H1 (cell line): ENCODE measurements at places on chromosomes 3 and 15. TPM values are rescaled to one million over a fixed set of nuclear protein-coding genes. Genes with fewer than 3 reads are reported as not detected.

The ARL14 gene
- total RNA-seq: not detected in 2 replicates

The DGKG gene
- 0.30 TPM in 1 of 2 replicates, not detected in the other for total RNA-seq

The COL8A1 gene
- total RNA-seq: 0.99 and 1.2 TPM in 2 replicates

The IL12A gene
- 0.41 and 0.82 TPM in 2 replicates for total RNA-seq

The RASGRF1 gene
- total RNA-seq: 0.34 and 0.67 TPM in 2 replicates

The WNT5A gene
- total RNA-seq: 3.3 and 5.6 TPM in 2 replicates

The RFTN1 gene
- 4.9 and 6.7 TPM in 2 replicates for total RNA-seq

The TOP2B gene
- total RNA-seq: 188 and 206 TPM in 2 replicates

The LOXL1 gene
- 8.1 and 9.3 TPM in 2 replicates for total RNA-seq

The TIMP4 gene
- total RNA-seq: 7.5 and 8.7 TPM in 2 replicates

The CCDC54 gene
- total RNA-seq: not detected in 2 replicates

The PHC3 gene
- 18.5 and 26.4 TPM in 2 replicates for total RNA-seq

The SEMA6D gene
- 2.2 and 3.7 TPM in 2 replicates for total RNA-seq

The ECE2 gene
- total RNA-seq: 0.48 and 0.86 TPM in 2 replicates

The ATP8B4 gene
- 0.24 and 0.57 TPM in 2 replicates for total RNA-seq

The LRRC34 gene
- total RNA-seq: 3.3 and 4.6 TPM in 2 replicates

The FGF12 gene
- total RNA-seq: 13.6 and 16.6 TPM in 2 replicates

The GOLGA6L10 gene
- total RNA-seq: 3.7 and 4.0 TPM in 2 replicates

The TM4SF18 gene
- total RNA-seq: 2.9 and 3.3 TPM in 2 replicates

The DALRD3 gene
- 30.4 and 31.6 TPM in 2 replicates for total RNA-seq

The ANKUB1 gene
- not detected in 2 replicates for total RNA-seq

The C3orf62 gene
- total RNA-seq: 3.0 and 3.2 TPM in 2 replicates

The FOXL2NB gene
- total RNA-seq: 7.3 and 7.9 TPM in 2 replicates

The PTPRG gene
- total RNA-seq: 90.1 and 96.2 TPM in 2 replicates

The TNFSF10 gene
- not detected in 2 replicates for total RNA-seq

The STX19 gene
- not detected in 2 replicates for total RNA-seq

The TUSC7 gene
- total RNA-seq: not detected in 2 replicates

The CFAP91 gene
- total RNA-seq: 3.8 and 5.4 TPM in 2 replicates

The SPTBN5 gene
- 0.84 and 1.1 TPM in 2 replicates for total RNA-seq

The GHSR gene
- not detected in 2 replicates for total RNA-seq

The SLC30A4 gene
- total RNA-seq: 0.07 TPM in 1 of 2 replicates, not detected in the other

The FAM107A gene
- 0.57 and 0.65 TPM in 2 replicates for total RNA-seq

The WDR53 gene
- total RNA-seq: 17.9 and 18.8 TPM in 2 replicates

The UMPS gene
- 55.8 and 59.0 TPM in 2 replicates for total RNA-seq

The GCNT3 gene
- not detected in 2 replicates for total RNA-seq

The GNAT1 gene
- not detected in 2 replicates for total RNA-seq

The PTH1R gene
- total RNA-seq: 0.21 and 1.5 TPM in 2 replicates

The CHL1 gene
- total RNA-seq: 0.33 and 0.99 TPM in 2 replicates

The FOXB1 gene
- 1.5 and 2.1 TPM in 2 replicates for total RNA-seq

The FBXL2 gene
- total RNA-seq: 2.2 and 3.1 TPM in 2 replicates

The DNAH1 gene
- 0.63 and 1.5 TPM in 2 replicates for total RNA-seq
